ENCODE measurements at places on chromosomes 13 and 19. TPM values are rescaled to one million over a fixed set of nuclear protein-coding genes. Genes with fewer than 3 reads are reported as not detected.

The USHBP1 gene
- total RNA-seq = 4.3 TPM

The PLPPR3 gene
- total RNA-seq = 0.20 TPM

DNA sequence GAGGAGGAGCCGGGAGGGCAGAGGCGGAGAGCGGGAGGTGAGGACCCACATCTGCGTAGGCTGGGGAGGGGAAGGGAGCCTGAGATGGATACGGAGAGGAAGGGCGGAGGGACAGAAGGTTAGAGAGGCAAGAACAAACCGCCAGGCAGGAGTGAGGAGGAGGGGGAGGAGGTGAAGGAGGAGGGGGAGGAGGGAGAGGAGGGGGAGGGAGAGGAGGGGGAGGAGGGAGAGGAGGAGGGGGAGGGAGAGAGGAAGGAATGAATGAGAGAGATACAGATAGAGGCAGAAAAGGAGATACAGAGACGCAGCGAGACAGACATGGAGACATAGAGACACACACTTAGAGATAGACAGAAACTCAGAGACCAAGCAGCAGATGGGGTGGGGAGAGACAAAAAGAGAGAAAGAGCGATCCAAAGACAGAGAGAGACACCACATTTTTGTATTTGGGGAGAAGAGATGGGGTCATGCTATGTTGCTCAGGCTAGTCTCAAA lies 782 bp upstream of the CA11 start:
- no peak for DNase-seq

DNA sequence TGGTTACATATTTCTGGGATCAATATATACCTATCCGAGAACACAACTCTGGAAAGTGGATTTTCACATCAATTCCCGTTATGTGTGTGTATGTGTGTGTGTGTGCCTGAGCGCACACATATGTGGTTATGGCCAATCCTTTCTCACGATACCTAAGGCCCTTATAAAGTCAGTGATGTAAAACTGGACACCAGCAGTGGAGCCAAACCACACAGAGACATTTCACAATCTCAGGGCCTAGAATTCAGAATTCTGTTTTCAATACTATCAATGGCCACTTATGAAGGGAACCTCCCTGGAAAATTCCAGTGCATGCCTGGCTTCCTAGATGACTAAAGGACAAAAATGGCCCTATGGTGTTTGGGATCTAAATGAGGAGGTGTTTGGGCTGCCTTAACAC lies 187.3 kb upstream of the UBL3 start:
- no peak for DNase-seq

The RASIP1 gene
- 13.1 TPM for total RNA-seq

- DNase-seq = peak; percentile 33
Observed at GRCh38 chr19:1324806-1325567, 39.3 kb downstream of the EFNA2 start.

The KCNN4 gene
- 10.5 TPM for total RNA-seq
